ENCODE measurements at places on chromosomes 4 and X.

- DNase-seq, result no peak
Measured at GRCh38 chr4:76697129-76697803, 200.7 kb downstream of the SOWAHB start.

DNA sequence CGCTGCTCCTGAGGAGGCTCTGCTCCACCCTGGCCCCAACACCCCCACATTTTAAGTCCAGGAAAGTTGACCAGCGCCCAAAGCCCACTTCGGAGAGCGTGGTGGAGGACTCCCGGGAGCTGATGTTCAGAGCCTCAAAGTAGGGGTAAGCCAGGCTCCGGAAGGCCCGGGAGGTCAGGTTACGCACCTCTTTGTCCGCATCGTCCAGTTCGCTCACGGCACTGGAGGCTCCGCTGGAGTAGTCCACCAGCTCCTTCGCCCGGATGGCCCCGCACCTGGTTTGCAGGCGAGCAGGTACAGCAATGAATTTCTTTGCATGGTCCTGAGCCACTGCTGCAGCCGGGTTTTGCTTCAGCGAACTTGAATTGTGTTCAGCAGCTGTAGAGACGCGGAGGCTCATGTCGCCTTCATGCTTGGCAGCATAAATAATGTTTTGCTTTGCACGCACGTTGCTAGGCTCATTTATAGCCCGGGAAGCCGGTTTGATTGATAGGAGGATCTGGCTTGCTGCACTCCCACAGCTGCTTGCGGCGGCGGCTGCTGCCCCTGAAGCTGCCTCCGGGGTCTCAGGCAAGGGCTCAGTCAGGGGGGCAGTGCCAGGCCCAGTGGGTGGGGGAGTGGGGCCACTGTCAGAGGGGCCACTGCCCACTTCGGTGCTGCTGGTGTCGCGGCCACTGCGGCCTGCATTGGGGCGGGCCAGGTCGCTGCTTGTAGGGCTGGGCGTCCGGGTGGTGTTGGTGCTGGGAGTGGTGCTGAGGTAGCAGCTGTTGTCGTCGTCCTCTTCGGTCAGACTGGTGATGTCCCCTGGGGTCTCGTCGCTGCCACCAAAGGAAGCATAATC, 4.8 kb downstream of the C4orf54 start:
- DNase-seq, result no peak

DNA sequence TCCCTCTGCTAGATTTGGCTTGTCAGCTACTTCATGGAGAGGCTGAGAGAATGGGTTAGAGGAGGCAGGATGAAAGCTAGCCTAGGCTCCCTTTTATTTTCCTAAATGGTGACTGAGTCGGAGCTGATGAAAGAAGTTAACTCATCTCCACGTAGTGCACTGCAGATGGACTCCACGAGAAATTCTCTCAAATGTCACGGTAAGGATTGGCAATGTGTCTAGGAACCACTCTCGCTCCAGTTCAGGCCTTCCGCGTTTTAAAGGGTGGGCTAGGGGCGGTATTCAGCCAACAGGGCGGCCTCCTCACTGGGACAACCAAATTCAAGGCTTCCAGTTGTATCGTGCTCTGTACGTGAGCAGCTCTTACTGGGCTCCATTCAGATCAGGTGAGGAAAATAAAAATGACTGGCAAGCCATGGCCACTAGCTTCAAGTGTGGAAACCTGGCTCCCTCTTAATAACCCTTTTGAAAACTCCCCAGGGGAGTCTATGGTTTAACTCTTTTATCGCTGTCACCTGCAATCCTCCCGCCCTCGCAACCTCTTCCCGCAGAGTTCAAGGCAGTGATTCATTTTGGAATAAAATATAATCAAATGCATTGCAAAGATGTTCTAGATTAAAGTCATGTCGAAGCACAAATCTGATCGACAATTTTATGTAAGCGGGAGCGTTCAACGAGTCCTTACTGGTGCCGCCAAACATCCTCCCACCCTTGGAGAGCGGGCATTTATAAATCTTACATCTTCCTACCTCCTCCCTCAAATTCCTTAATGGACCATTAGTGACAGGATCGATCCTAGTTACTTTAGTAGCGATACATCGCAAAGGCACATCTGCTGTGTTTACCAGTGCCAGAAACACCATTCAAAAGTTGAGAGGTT, 1.2 kb downstream of the SPOCK3 start:
- DNase-seq, result no peak

GRCh38 chr4:186201535-186202230, 10.3 kb downstream of the CYP4V2 start:
- DNase-seq, result no peak

DNA sequence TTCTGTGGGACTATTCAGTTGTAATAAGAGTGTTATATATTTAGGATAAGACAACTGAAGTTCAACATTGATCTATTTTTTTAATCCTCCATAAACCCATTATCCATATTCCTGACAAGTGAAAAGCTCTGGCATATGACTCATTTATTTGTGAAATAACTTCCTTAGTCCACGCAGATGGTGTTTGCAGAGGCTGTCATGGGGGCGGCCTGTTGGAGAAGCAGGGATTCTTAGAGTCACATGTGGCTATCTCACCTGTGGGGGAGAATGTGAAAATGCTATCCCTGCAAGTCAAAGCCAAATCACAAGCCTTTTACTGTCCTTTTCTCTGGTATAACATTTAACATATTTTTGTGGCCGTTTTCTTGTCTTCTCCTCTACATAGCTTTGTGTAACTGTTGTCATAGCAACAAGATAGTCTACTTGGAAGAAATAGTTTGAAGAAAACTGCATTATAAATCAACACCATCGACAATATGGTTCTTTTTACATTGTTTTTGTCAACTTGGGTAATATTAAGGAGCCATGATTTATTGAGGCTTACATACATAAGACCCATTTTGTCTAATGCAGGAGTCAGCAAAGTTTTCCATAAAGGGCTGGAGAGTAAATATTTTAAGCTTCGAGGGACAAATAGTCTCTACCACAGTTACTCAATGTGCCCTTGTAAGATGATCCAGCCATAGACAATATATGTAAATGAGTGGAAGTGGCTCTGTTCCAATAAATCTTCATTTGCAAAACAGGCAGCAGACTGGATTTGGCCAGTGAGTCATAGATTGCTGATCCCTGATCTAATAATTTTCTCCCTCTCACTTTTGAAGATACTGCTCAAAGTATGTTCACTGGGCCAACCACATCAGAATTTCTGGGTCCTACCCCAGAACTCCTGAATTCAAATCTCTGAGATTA, 395.0 kb downstream of the DTHD1 start:
- no peak for DNase-seq

DNA sequence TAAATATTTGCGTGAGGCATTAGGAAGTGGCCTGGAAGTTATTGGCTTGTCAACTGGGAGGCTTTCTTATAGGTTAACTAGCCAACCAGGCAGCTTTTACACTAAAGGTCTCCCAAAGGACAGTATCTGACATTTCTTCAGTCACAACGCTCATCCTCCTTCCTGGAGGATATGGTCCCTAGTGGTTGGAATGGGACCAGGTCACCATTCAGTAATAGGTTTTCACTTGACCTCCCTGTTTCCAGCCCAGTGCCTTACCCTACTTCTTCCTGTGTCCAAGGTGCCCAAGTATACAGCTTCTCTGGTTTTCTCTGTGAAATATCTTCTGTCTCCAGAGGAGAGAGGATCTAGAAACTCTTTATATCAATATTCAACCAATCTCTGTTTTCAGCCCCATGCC, 38.5 kb downstream of the RPS6KA3 start:
- DNase-seq, result no peak

DNA sequence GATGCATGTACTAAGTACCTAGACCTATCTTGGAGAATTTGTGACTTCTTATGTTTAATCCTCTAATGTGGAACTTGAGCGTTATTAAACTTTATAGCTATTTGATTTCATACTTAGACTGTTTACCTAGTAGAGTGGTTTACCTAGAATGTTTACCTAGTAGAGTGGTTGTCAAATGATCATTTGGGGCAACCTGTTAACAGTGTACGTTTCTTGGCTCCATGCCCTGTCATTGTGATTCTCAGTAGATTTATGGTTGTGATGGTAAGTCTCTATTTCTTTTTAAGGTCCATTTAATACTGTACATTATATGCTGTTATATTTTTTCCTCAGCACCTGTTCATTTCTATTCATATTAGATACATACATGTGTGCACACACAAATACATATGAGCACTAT, 233.0 kb upstream of the MAD2L1 start:
- DNase-seq, result no peak
